ENCODE measurements at places on chromosomes 1 and 21.

GRCh38 chr1:169041366-169041765 lies 65.1 kb upstream of the ATP1B1 start:
- DNase-seq: no peak

- DNase-seq: no peak
Measured at GRCh38 chr1:23282957-23283356, 61.1 kb downstream of the HNRNPR start.

DNA sequence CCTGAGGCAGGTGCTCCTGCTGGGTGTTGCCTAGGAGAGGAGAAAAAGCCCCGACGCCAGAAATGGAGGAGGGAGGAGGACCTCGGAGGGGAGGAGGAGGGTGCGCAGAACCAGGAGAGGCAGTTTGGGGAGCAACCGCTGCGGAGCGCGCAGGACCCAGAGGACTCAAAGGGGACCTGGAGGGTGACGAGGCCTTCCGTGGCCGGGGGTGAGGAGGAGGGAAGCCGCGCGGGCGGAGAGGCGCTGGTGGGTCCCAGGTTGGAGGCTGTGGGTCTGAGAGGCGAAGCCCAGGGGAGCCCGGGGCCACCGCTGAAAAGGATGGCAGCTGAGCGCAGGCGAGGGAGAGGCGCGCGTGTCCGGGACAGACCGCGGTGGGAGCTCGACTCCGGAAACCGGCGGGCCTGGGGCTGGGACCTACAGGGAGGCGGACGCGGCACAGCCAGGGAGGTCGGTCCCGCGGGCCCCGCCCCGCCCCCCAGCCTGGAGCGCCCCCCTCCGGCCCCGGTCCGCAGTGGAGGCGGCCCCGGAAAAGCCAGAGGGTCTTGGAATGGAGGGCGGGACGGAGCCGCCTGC lies 15.1 kb downstream of the RNF223 start:
- DNase-seq: no peak

DNA sequence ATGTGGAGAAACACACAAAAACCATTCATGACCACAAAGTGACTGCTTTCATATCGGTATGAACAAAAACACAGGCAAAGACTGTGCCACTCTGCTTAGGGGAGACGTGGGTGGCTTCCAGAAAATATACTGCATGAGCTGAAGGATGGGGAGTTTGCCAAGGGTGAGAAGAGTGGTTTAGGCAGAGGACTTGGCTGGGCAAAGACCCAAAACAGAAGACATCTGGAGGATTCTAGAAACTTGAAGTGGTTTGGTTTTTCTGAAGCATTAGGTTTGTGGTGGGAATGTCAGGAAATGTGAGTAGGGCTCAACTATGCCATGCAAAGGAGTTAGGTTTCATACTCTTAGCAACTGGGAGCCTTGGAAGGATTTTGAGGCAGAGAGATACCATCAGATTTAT lies 26.6 kb upstream of the DNM3 start:
- DNase-seq: no peak

DNA sequence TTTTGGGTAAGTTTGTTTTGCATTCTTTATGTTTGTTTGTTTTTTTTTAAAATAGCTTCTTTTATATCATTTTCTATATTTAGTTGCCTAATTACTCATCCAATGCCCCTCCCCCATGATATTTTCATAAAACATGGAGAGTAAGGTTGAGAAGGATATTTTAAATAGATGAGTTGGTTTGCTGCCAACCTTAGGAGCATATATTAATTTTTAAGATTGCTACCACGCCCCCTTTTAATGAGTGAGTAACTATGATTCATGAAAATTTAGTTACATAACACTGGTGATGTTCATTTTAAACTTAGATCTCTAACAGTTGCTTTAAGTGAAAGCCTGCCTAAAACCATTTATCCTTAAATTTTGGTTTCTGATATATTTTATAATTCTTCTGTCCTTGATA lies 18.7 kb downstream of the TMEM50A start:
- DNase-seq: no peak

DNA sequence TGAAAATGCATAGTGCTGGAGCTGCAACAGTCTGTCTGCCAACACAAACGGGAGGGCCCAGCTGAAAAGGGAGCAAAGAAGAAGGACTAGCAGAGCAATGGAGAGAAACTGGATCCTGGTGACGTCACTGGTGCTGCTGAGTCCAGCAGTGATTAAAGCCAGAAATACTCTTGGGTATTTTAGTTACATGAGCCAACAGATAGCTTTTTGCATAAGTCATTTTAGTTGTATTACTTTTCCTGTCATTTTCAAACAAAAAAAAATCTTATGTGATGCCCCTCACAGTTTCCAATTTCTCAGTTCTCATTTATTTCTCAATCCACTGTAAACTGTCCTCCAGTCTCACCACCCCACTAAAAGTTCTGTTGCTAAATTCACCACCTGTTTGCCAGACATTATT lies 38.7 kb upstream of the NEK7 start:
- no peak for DNase-seq
